Stimulated activated CD4-positive, alpha-beta T cell treated with anti-CD3 and anti-CD28 coated beads, Interleukin-1b, Interleukin-23, amount 100 ng/mL, for 4 hours (primary cell): ENCODE measurements at places on chromosomes 11 and 22.

GRCh38 chr11:44876906-44877305 lies 73.8 kb downstream of the TP53I11 start:
- no peak for DNase-seq

- no peak for DNase-seq
These were observed 735.2 kb downstream of the TBC1D22A start for GRCh38 chr22:47497666-47498065.

GRCh38 chr22:44312766-44313165 lies at the start of gene SHISAL1:
Gene SHISAL1 (minus strand): TSS chr22:44312951. CDS start chr22:44300945, 12,006 bp downstream.
- DNase-seq = no peak

DNA sequence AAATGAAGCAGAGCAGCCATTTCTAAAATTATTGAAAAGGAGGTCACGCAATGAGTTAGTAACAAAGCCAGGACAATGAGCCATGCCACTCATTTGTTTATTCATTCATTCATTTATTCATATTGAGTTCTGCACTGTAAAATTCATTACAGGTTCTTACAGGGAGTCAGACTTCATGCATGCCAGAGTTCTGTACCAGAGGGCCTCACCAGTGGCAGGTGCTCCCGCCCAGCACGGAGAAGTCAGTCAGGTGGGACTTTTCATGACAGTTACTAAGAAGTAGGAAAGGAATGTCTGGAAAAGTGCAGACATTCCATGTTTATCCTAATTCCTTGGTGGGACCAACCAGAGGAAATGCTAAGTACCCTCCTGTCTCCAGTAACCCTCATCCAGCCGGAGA lies 217.5 kb upstream of the BLID start:
- DNase-seq = no peak

DNA sequence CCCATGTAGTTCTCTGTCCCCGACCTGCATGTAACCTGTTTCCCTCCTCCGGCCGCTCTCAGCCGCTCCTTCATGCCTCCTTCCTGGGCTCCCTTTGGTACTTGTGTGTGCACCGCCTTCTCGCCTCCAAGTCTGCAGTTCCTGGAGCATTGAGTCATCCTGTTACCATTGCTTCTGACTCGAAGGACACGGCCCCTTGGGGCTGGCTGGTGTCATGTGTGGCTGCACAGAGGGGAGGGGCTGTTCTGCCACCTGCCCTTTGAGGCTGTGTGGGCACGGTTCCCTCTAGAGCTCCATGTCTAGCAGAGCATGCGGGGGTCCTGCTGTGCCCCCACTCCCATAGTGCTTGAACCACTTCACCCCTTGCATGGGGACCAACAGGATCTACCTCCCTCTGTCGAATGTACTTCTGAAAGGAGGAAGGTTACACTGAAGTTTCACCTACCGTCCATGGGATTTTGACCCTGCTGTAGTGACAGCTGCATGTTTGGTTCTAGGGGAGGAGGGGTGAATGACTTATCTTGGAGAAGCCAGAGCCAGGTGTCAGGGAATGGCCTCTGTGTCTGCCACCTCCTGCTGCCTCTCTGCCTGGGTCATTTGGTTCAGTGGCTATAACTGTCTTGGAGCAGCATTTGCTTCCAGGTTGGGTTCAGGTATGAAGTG lies 39.6 kb downstream of the BCR start:
- peak; percentile 43 for DNase-seq
